ENCODE measurements at places on chromosomes 4 and X.

- H3K36me3 ChIP-seq, result no peaks in the 10 kb centered on the region
- no peak overlapping the region for H3K4me3 ChIP-seq
- DNase-seq, result no peak
- H3K4me1 ChIP-seq, result no peaks in the 10 kb centered on the region
- no peak overlapping the region for H3K27ac ChIP-seq
Measured at GRCh38 chrX:24858004-24858746, 157.6 kb downstream of the ARX start.

DNA sequence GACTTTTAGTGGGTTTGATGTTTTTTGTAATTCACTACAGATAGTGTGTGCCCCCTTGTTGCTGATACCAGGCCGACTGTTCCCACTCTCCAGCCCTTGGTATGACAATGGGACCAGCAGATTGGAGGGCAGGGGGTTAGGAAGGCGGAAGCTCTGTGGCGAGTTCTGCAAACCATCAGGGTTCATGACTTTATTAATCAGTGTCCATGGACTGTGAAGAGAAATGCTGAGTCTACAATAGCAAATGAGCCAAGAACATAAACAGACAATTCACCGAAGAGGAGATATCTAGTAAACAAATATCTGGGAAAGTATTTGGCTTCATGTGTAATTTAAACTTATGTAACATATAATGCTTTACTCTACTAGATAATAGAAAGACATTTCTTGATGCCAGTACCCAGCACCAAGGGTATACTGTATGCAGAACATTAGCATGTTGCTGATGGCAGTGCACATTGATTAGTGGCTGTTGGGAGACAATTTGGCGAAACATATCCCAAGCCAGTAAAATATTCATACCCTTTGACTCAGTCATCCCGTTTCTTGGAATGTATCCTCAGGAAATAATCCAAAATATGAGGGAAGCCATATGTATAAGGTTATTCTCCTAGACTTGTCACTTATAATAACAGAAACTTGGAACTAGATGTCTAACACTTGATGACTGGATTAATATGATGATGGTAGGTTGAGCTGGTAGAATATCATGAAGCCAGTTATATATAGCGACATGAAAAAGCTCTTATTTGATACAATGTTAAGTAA lies 169.4 kb downstream of the PTTG2 start:
- H3K27me3 ChIP-seq, result no peaks in the 10 kb centered on the region
- no peak for DNase-seq
- H3K36me3 ChIP-seq, result peaks cover 11% of the 10 kb centered on the region
- H3K4me3 ChIP-seq, result no peak overlapping the region

- H3K36me3 ChIP-seq, result no peaks in the 10 kb centered on the region
- H3K27ac ChIP-seq, result no peak overlapping the region
- no peak overlapping the region for H3K4me3 ChIP-seq
- no peak for DNase-seq
- H3K27me3 ChIP-seq, result no peaks in the 10 kb centered on the region
- H3K4me1 ChIP-seq, result no peaks in the 10 kb centered on the region
Measured at GRCh38 chrX:121642415-121642814, 595.0 kb downstream of the GLUD2 start.

DNA sequence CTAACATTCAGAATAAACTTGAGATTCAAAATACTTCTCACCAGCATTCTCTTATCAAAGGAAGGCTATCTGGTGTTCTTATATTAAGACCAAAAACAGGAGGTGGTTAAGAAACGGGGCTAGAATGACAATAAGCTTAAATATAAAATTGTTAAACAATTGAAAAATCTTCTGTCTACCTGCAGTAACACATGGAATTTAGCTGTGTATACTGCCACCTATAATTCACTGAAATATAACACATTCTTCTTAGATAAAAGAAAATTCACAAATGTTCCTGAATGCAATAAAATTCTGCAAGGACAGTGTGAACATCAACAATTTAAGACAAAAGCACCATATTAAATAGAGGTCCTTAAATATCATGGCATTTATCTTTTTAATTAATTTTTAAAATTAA lies 11.5 kb upstream of the PCDH10 start:
- DNase-seq, result no peak
- no peaks in the 10 kb centered on the region for H3K27me3 ChIP-seq
- no peaks in the 10 kb centered on the region for H3K4me1 ChIP-seq
- H3K27ac ChIP-seq, result no peak overlapping the region
- no peak overlapping the region for H3K4me3 ChIP-seq
- H3K36me3 ChIP-seq, result no peaks in the 10 kb centered on the region

GRCh38 chr4:52665592-52665991 lies 6.5 kb upstream of the USP46 start:
- no peaks in the 10 kb centered on the region for H3K36me3 ChIP-seq
- H3K4me1 ChIP-seq, result peaks cover under 1% of the 10 kb centered on the region
- H3K27ac ChIP-seq, result no peak overlapping the region
- peaks cover 10% of the 10 kb centered on the region for H3K27me3 ChIP-seq
- DNase-seq, result no peak

DNA sequence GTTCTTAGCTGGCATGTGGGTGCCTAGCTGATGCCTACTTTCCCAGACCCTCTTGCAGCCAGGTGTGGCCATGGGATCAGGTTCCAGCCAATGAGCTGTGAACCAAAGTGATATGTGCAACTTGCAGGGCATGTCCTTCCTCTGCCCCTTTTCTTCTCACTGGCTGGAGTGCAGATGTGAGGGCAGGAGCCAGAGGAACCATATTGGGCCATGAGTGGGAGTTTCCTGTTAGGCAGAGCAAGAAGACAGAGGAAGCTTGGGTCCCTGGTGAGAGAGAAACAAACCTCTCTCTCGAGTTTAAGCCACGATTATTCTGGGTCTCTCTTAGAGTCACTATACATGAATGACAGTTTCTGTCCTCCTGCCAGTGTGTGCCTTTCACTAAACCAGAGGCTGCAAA lies 120.4 kb upstream of the STX18 start:
- no peak overlapping the region for H3K27ac ChIP-seq
- H3K4me1 ChIP-seq, result no peaks in the 10 kb centered on the region
- H3K4me3 ChIP-seq, result no peak overlapping the region
- no peaks in the 10 kb centered on the region for H3K27me3 ChIP-seq
- DNase-seq, result no peak
- no peaks in the 10 kb centered on the region for H3K36me3 ChIP-seq
